Fibroblast of skin of back (primary cell): ENCODE measurements at places on chromosomes 16 and 17.

GRCh38 chr16:57572978-57573728 lies 30.7 kb downstream of the ADGRG5 start:
- no peak for DNase-seq

GRCh38 chr16:77414752-77415231 lies 20.0 kb downstream of the ADAMTS18 start:
- DNase-seq: no peak

DNA sequence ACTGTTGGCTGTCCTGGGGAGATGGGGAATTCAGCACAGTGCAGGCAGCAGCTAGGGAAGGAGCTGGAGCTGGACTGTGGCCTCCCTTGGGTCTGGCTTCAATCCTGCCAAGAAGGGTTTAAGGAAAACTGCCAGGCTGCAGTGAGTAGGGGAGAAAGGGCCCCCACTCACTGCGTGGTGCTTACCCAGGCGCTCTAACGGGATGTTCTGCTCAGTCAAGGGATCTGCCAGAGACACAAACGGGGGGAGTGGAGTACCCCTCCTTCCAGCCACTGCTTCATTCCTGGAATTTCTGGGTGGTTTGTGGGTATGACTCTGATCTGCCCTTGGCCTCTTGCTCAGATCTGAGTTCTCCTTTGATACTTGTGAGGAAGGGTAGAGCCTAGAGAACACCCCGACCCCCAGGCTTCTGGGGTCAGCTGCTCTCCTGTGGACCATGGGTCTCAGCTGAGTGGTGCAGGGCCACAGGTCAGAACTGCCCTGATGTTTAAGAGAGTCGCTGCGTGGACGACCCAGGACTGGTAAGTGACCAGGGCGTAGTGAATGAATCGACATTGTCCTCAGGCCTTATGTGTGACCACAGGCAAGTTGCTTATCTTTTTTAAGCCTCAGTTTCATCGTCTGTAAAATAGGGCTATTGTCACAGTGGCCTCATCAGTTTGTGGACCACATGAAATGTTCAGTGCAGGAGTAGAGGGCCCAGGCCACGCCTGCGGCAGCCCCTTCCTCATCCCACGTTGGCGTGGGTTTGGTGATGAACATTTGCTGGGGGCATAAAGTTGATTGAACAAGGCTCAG lies 9.6 kb downstream of the CRISPLD2 start:
- DNase-seq: peak; percentile 91

- DNase-seq: peak; percentile 61
Observed at GRCh38 chr17:57671667-57672632, 73.1 kb downstream of the CCDC182 start.

DNA sequence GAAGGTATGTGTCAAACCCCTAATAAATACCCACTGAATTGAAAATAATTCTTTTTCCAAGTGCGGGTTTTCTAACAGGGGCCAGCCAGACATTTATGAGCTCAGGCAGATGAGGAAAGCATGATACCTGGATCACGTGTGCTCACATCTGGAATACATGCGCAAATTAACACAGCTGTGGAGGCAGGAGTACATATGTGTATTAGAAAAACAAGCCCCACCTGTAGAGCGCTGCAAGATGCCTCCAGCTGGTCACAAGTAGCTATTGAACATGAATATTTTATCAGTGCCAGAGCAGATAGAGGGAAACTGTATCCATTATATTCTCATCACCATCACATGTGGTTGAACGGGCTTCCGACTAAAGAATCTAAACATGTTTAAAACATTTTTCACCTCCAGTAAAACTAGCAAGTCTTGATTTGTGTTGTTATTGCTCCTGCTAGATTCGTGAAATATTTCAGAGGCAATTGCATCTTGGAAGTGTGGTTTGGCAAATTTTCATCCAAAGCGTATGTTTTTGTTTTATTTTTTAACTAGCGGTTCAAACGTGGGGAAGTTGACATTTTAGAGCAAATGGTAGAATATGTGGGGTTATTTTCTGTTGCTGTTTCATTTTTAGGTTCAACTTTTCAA lies 482.8 kb downstream of the CDH13 start:
- DNase-seq: peak; percentile 18

DNA sequence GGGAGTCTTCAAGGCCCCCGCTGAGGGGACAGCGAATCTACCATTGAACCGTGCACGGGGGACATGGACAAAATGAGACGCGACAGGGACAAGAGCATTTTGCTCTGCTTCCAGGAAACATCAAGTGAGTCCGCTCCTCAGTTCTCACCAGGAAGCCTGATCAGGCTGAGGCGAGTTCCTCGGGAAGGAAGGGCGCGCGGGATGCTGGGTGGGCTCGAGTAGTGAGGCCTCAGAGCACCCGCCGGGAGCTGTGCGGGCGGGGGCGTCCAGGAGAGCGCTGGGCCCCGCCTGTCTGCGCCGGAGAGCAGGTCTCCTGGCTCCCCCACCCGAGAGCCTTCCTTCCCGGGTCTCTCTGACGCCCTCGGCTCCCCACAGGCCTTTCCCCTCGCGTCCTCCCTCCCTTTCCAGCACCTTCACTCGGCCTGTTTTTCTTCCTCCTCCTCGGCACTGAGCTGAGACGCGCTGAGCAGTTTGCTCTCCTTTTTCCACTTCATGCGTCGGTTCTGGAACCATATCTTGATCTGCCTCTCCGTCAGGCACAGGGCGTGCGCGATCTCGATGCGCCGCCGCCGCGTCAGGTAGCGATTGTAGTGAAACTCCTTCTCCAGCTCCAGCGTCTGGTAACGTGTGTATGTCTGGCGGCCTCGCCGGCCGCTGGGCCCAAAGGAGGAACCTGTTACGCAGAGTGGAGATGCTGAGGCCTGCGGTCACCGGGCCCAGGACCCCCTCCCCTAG lies 2.6 kb upstream of the HOXB5 start:
- DNase-seq: no peak

DNA sequence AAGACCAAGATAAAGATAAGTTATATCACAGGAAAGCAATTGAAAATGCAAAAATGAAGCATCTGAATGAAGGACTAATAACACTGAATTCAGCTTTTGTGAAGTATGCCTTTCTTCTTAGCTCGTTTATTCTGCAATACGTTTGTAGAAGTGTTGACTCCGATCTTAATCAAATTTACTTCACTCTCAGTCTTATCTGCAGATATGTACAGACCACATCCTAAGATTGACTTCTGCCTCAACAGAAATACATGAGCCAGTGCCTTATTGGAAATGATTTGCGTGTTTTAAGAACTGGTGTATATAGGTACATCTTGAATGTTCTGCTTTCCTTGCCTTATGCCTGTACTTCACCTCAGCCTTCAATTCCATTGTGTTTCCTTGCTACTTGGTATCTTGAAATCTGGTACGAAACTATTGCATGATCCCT lies 1.3 kb downstream of the ATF7IP2 start:
- DNase-seq: no peak

- DNase-seq: no peak
Observed at GRCh38 chr17:80101946-80102663, 724 bp downstream of the GAA start.

- DNase-seq: peak; percentile 12
Observed at GRCh38 chr16:20799599-20799998, 6.7 kb downstream of the ERI2 start.

GRCh38 chr16:57509231-57509923 lies 23.1 kb upstream of the DOK4 start:
- no peak for DNase-seq

DNA sequence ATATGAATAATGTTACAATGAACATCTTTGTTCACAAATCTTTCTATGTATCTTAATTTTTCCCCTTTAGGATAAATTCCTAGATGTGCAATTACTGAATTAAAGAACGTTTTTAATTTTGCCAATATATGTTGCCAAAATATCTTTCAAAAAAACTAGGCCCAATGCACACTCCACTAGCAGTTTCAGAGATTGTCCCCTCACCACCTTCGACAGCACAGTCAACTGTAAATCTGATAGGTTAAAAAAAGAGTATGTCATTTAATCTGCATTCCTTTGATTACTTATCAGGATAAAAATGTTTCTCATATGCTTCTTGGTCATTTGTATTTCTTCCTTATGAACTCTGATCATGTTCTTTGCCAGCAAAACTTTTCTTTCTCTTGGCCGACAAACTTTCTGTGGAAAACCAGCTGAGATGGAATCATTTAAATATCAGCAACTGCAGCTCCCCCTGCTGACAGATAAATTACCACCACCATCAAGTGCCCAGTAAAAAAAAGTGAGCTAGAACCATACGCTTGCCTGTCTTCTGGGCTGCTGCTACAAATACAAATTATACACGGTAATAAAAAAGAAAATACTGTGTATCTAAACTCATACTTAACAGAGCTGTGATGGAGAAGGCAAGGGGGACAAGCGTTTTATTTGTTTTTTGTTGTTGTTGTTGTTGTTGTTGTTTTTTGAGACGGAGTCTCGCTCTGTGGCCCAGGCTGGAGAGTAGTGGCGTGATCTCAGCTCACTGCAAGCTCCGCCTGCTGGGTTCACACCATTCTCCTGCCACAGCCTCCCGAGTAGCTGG lies 19.6 kb upstream of the KANSL1 start:
- peak; percentile 72 for DNase-seq

GRCh38 chr16:82629441-82630027 lies 2.8 kb downstream of the CDH13 start:
- peak; percentile 98 for DNase-seq

DNA sequence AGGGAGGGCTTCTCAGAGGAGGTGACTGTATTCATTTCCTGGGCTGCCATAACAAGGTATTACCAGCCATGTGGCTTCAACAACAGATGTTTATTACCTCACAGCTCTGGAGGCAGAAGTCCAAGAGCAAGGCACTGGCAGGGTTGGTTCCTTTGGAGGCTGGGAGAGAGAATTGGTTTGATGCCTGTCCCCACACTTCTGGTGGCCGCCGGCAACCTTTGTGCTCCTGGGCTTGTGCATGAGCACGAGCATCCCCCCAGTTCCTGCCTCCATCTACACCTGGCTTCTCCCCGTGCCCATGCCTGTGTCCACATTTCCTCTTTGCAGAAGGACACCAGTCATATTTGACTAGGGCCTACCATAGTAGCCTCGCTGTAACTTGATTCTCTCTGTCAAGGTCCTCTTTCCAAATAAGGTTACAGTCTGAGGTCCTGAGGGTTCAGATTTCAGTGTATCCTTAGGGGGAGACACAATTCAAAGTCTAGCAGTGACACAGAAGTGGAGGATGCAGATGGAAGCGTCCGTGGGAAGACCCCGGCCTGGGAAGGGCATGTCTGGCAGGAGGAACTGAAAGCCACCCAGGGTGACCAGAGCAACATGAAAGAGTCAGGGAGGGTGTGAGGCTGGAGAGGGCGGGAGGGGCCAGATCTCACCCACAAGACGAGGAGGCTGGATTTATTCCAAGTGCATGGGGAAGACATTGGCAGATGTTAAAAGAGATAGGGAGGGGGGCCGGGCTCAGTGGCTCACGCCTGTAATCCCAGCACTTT lies 188.2 kb upstream of the HSBP1 start:
- peak; percentile 33 for DNase-seq

- no peak for DNase-seq
Observed at GRCh38 chr16:977896-978295, 3.7 kb upstream of the SOX8 start.

DNA sequence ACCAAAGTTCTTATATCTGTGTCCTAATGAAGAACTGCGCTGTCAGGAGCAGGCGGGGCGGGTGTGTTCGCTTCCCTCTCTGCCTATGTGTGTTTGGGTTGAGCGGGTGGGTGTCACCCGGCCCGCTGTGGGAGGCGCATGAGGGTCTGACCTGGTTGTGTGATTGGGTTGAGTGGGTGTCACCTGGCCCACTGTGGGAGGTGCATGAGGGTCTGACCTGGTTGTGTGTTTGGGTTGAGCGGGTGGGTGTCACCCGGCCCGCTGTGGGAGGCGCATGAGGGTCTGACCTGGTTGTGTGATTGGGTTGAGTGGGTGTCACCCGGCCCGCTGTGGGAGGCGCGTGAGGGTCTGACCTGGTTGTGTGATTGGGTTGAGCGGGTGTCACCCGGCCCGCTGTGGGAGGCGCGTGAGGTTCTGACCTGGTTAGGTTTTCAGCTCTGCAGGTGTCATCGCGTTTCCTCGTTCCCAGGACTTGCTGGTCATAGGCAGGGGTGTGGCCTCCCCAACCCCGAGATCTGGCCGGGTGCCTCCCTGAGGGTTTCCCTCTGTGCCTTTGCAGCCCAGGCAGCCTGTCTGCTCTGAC lies 69.6 kb upstream of the ZNF750 start:
- DNase-seq: no peak

DNA sequence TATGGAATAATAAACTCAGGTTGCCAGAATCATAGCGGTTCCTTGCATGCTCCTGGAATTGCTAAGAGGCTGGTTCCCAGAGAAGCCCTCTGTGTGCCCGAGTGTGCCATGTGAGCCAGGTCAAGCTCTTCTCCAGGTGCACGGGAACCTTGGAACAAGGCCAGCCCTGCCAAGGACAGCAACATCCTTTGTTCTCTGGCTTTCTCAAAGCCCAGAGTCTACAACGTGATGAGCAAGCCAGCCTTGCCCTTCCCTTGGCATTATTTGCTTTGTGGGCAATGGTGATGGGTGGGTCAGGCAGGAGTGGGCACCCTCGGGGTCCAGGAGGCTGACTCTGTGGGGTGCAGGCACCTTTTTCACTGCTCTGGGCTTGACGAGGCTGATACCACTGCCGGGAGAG lies 14.2 kb upstream of the SEC14L1 start:
- no peak for DNase-seq

DNA sequence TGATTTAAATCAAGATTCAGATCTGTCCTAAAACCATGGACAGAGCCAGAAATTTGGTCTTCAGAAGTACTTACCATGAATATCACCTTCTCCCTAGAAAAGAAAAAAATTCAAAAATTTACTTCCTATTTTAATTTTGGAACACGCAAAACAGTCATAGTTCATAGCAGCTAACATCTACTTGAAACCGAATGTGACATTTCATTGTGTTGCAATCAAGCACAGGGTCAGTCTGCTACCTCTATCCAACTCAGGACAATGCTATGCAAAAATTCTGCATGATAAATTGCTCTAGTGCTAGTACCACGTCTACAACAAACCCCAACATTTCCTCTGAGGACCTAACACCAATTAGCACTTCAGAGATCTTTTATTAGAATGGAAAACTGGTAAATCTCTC lies 7.7 kb downstream of the JPT1 start:
- DNase-seq: no peak

- no peak for DNase-seq
Observed at GRCh38 chr16:3400446-3400778, 392 bp downstream of the ZSCAN32 start.

DNA sequence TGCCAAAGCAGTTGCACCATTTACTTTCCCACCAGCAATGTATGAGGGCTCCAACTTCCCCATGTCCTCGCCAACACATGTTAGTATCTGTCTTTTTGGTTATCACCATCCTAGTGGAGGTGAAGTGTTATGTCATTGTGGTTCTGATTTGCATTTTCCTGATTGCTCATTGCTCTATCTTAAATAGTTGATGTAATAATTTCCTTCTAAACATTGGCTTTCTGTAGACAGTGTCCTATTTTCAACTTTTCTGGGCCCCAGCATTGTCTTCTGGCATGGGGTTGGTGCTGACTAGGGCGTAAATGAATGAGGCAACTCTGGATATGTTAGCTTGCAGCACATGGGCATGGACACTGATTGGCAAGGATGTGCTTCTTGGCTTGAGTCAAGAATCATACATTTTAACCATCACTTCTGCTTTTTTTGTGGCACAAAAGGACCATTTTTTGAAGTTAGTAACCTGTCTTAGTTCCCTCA lies 25.1 kb downstream of the PLCG2 start:
- no peak for DNase-seq

- DNase-seq: peak; percentile 35
Observed at GRCh38 chr16:46765050-46765449, 16.9 kb upstream of the MYLK3 start.
